ENCODE measurements at places on chromosomes 6 and 20.

- DNase-seq: peak; percentile 49
These were observed 42.0 kb upstream of the PLCG1 start for GRCh38 chr20:41095110-41095969.

GRCh38 chr6:49548613-49549304 is 1.7 kb upstream of the C6orf141 start:
- DNase-seq: no peak

- DNase-seq: no peak
These were observed 106.9 kb upstream of the CCDC28A start for GRCh38 chr6:138666636-138667035.

GRCh38 chr6:49325891-49326290 is 137.2 kb downstream of the MMUT start:
- no peak for DNase-seq

- DNase-seq: no peak
These were observed 187.2 kb downstream of the LRFN2 start for GRCh38 chr6:40399888-40400457.

GRCh38 chr6:150878347-150879213 is 13.1 kb downstream of the MTHFD1L start:
- no peak for DNase-seq

DNA sequence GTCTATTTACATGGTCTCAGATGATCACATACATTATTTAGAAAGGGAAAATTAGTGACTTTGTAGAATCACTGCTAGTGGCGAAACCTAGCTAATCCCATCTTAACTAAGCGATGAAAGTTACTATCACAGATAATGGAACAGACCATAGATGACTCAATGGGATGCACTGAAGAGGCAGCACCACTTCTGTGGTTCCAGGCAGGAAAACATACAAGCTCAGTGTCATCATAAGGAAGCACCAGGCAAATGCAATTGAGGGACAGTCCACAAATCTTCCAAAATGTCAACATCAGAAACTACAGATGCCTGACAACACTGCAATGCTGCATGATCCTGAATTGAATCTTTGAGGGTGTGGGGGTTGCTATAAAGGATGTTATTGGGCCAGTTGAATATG is 15.9 kb upstream of the SNAI1 start:
- DNase-seq: no peak

- DNase-seq: no peak
These were observed 53.6 kb downstream of the ZNF831 start for GRCh38 chr20:59217173-59217572.

GRCh38 chr6:81682858-81683620 is 69.4 kb downstream of the TENT5A start:
- no peak for DNase-seq

DNA sequence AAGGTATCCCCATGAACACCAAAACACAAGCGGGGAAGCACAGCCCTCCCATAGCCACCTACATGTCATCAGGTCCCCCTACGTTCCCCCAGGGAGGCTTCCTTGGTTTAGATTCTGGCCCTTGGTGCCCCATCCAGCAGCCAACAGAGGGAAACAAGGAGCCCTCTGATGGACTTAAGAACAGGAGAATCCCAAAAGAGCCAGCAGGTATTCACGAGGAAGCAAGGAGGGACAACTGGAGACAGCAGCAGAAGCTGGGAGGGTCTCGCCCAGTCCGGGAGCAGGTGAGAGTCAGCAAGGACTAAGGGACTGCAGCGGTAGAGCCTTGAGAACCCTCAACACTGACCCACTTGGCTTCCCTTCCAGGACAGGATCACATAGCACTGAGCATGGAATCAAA is 58.4 kb upstream of the TOP1 start:
- DNase-seq: no peak

- no peak for DNase-seq
These were observed 39.8 kb upstream of the MMS22L start for GRCh38 chr6:97322811-97323210.

DNA sequence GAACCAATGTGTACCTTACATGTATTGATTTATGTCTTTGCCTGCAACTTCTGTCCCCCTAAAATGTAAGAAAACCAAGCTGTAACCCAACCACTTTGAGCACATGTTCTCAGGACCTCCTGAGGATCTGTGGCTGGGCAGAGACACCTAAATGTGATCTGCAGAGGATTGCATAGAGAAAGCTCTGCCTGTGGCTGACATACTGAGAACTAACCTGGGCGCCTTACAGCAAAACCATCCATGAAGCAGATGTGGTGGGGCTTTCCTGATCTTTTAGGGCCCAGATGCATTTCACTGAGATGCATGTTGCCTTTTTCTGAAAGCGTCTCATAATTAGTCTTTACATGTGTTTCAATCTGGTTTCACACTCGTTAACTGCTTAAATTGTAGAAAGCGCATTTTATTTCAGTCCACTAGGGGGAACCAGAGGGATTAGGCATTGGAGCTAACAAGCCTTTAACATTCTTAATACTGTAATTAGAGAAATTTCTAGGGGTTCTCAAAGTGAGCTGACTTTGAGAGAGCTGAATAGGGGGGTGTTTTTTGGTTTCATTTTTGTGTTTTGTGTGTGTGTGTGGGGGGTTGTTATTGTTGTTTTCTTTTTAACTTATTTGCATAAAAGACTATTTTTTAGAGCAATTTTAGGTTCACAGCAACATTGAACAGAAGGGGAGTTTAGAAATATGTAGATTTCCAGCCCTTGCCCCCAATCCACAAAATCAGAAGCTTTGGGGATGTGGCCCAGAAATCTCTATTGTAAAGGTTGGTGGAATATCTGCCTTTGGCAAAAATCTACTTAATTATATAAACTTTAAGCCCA is 50.9 kb upstream of the FAM184A start:
- DNase-seq: peak; percentile 22

DNA sequence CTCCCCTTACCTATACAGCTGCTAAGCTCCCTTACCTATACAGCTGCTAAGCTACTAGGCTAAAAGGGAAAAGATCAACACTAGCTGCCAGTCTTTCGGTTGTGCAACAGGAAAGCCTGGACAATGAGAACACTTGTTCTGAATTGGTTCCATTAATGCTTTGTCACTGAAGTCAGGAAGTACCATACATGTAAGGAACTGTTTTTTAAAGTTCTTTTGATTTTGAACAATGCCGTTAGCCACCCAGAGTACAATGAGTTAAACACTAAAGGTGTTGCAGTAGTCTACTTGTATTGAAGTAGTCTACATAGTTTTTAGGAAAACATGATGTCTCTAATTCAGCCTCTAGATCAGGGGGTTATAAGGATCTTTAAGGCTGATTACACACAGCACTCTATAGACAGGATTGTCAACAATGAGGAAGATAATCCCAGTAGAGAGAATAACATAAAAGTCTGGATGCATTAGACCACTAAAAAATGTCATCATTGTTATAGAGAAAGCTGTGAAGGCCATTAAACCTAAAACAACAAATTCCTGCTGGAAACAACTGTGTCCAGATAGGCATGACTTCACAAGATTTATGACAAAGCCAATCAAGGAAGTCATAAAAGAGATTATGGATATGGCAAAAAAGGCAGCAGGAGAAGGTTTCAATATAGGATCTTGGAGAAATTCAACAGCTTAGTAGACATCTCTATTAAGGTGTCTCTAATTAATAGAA is 306.3 kb downstream of the PHF3 start:
- DNase-seq: no peak
